IMR-90 (cell line): ENCODE measurements at places on chromosomes 3 and 15.

DNA sequence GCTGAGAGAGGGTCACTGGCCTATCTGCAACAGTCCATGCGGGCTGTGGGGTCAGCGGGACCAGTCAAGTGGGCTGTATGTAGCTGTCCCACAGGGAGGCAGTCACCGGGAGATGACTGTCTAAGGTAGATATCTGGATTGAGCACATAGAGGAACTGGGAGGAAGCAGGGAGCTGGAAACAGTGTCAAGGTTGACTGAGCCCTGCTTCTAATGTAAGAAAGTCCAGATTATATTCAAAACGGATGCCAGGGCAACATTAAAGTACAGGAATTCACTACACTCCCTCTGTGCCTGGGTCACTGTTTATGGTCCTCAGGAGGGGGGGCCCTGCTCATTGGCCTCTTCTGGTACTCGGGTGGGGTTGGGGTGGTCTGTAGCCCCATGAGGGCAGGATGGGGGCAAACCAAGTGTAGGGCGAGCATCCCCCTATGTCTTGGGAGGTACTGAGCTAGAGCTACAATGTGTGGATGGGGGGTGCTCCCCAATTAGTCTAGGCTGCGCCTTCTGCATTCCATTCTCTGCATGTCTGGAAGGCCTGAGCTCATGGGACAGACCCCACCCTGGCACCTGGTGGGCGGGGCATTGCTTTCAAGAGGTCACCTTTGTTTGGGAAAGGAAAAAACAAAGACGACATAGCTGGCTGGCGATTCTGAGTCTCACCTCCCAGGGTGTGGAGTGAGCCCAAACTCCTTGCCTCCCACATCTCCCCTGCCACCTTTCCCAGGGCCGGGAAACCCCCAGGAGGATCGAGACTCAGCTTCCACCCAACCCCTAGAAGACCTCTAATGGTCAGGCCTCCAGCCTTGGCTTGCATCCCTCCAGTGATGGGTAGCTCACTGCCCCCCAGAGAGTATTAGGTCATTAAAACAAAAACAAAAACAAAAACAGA lies 45.1 kb upstream of the C15orf39 start:
- no peak for DNase-seq

- no peak for DNase-seq
Measured at GRCh38 chr15:60344987-60345386, 52.8 kb downstream of the ANXA2 start.

DNA sequence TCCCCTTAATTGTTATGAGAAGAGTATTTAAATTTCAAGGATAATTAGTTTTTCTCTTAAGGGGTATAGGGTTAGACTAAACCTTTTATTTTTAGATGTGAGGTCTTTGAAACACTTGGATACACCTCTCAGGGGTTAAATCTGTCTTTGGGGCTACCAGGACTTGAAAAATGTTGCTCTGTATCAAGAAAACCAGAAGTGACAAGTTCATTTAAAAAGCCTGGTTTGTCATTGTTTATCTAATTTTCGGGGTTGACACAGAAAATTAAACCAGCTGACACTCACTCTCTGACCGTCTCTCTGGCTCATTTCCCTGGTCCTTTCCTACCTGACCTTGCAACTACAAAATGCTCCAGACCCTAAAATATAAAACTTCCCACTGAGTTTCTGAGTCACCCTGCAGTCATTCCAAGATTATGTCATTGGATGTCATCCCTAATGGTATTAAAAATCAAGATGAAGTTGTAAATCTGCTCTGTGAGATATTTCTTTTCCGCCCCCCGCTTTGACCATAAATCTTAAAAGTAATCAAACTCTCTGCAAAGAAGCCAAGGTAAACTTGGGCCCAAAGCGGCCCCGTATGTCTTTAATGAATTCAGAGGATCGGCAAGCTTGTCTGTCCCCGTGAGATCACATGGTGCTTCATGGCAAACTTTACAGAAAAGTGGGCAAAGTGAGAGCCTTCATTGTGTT lies 32.9 kb upstream of the SKOR1 start:
- no peak for DNase-seq

DNA sequence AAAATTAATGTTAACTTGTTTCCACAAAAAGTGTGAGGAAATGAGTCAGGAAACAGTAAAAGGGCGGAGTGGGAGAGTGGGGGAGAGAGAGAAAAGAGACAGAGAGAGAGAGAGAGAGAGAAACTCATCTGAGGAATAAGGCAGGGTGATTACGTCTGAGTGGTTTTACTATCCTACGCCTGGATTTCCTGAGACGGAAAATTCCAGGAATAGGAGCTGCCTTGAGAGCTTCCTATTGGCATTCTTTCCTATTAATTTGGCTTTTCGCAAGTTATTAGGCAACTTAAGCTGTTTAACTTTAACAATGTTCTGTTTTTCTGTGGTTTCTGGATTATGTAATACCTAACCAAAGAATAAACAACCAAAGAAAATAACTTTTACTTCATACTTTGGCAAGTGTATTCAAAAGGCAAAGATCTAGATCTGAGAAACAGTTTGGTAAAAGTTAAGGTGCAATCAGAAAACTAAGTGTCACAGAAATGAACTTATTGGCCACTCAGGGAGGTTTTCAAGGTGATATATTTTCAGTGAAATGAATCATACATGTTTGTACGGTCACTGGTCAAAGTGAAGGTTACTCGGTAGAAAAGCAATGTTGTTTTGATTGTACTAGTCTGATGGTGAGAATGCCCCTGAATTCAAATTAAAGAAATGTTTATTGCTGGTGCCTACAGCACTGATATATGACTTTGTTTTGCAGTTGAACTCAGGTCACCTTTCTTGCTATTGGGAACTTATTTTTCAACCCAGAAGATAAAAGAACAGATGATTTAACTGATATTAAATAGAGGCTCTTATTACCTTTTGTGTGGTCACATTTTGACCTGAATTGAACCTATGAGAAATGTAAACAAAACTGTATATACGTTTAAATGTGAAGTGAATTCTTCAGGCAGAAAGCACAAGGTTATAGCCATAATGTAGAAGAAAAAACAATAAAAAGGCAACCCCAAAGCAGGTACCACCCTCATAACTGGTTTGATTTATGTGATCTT lies 39.9 kb upstream of the TNFSF10 start:
- peak; percentile 86 for DNase-seq

- DNase-seq = no peak
Measured at GRCh38 chr3:4885316-4885715, 93.9 kb upstream of the BHLHE40 start.

GRCh38 chr15:75646944-75647364 lies 758 bp upstream of the SNX33 start:
- no peak for DNase-seq

- no peak for DNase-seq
Measured at GRCh38 chr15:38672814-38673670, 108.4 kb upstream of the RASGRP1 start.

- DNase-seq = no peak
Measured at GRCh38 chr3:113295463-113295862, 84.1 kb downstream of the BOC start.

DNA sequence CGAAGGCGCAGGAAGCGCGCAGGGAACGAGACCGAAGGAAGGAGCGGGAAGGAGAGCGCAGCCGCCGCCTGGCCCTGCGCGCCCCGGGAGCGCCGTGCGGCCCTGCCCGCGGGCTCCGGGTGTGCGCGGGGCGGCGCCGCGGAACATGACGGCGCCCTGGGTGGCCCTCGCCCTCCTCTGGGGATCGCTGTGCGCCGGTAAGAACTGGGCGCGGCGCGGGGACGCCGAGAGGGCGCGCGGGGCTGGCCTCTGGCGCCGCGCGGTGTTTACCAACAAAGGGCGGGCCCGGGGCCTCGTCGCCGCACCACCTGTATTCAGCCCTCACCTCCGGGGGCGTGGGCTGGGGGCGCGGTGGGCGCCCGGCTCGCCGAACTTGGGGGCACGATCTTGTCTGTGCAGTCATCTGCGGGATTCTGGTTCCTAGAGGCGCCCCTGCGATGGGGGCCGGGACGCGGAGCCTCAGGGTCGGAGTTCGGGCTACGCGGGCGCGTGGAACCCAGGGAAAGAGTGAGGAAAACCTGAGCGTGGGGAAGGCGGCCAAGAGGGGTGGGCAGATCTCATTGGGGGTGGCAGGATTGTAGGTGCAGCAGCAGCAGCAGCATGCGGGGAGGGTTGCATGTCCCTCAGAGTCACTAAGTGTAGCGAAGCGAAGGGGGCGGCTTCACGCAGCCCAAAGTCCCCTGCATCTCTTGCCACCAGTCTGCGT lies 641 bp downstream of the ACVR2B start:
- peak; percentile 13 for DNase-seq

DNA sequence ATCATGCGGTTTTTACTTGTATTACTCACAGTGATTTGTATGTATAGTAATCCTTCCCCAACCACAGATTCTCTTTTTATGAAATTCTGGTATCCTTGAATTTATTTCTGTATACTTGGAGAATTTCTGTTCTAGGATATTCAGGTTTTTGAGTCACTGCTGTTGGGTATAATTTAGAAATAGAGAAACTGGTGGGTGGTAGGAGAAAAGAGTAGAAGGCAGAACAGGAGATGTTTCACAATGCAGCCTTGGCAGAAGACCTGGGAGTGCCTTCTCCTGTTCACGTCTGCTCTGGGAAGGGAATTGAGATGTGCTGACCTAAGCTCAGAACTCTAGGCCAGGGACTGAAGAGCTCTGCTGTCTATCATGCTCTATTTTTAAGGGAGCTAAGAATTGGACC lies 193.6 kb downstream of the EPHB1 start:
- no peak for DNase-seq

DNA sequence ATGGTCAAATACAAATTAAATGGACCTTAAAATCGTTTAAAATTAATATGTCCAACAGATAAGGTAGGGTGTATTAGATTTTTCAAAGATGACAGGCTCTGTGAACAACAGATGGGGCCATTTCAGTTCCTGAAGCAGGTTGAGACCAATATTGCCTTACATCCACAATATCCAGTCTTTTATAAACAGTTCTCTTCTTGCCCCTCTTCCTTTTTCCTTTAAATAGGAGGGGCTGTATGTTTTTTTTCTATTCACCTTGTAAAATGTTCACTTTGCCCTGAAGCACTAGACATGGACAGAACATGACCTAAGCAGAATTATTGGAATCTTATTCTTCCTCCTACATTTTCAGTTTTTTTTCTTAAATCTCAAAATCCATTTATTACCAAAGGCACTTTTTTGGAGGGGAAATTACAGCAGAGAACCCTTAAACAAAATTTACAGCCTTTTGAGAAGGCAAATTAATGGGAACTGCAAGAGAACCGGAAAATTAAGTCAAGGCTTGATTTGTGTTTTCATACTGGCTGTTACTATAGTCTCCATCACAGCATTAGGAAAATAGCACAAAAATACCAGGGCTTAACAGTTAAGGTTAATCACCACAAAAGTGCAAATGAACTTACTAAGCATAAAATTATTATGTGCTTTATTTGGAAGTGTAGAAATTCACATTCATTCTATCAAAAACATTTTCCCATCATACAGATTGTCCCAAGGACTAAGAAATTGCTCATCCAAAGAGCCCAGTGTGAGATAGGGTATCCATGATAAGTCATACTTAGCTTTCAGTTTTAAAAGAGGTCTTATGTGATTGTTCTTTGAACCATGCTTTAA lies 55.8 kb downstream of the CMSS1 start:
- no peak for DNase-seq

- peak; percentile 62 for DNase-seq
Measured at GRCh38 chr3:177201700-177202397, 4.6 kb upstream of the TBL1XR1 start.

DNA sequence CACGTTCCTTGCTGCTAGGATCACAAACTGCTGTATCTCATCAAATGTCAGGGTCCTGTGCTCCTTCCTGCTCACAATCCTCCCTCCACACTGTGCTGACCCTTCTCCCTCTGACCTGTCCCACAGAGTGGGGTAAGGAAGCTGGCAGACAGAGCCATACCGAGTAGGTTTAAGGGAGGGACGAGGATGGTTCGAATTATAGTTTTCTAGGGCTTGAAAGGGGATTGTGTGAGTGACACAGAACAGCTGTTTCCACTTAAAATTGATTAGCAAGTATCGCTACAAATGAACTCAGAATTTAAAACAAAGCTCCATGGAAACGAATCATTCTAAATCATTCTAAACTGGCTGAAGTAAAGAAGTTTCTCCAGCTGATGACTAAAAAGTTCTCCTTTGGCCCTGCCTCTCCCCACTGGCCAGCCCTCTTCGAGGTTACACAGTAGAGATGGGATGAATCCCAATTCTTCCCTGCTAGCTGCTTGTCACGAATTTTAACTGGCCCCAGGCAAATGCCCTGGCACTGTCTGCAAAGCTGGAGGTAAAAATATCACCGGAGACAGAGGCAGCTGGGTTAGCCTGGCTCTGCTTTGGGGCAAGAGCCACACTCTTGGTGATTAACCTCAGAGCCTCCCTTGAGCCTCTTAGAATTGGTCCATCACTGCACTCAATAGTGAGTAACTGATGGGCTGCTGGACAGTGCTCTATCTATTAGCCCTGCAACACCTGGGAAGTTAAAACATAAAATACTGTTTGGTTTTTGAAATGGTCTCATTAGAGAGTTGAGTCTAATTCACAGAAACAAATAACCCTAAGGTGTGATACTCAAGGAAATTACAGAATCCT lies 194.9 kb downstream of the CHST2 start:
- no peak for DNase-seq

DNA sequence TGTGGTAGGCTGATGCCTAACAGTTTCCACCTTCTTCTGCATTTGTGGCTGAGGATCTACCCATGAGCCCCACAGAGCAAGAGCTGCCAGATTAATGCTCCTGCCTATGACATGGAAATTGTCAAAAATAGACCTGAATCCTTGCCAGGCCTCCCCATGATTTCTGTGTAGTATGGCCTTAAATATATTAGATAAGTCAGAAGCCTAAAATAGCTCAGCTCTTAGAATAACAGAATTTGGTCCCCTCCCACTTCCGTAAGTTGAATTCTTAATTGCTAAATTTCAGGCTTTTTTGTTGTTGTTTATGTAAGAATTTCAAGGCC lies 129.0 kb downstream of the SERPINI1 start:
- DNase-seq = no peak

- no peak for DNase-seq
Measured at GRCh38 chr3:39419742-39420315, 13.3 kb downstream of the RPSA start.

DNA sequence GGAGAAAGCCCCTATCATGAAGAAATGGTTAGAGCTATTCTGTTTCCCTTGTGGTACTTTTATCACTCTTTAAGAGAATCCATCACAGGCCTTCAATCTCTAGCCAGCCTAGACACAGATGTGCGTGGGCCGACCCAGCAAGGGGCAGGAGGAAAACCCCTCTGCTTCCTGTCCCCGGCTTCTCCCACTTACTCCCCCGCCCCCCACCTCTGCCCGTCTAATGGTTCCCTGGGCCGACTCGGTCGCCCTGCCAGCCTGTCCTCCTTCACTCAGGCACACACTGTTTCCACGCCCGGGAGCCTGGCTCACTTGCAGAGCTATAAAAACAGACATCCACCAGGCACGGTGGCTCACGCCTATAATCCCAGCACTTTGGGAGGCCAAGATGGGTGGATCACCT lies 58.3 kb upstream of the TFRC start:
- DNase-seq = no peak

DNA sequence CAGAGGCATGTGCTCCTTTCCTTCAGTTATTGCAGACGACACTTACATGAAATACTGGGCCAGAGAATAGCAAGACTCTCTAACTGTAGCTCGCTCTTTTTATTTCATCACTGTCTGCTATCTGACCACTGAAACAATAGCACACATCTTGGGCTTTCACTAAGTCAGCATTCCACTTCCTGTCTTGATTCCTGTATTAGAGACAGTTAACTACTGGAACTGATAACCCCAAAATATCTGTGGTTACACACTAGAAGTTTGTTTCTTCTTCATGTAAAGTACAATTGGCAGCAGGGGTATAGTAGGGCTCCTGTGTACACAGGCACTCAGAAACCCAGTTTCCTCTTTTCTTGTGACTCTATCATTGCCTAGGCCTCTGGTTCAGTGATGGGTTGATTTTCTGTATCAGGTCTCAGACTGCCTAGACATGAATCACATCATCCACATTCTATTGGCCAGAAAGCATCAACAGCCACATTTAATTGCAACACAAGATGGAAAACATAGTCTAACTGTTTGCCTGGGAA lies 230.2 kb upstream of the CD96 start:
- peak; percentile 38 for DNase-seq
